SK-N-DZ (cell line): ENCODE measurements at places on chromosomes 7 and 10.

GRCh38 chr10:89241026-89241425 is 10.5 kb downstream of the LIPA start:
- no peak for DNase-seq

DNA sequence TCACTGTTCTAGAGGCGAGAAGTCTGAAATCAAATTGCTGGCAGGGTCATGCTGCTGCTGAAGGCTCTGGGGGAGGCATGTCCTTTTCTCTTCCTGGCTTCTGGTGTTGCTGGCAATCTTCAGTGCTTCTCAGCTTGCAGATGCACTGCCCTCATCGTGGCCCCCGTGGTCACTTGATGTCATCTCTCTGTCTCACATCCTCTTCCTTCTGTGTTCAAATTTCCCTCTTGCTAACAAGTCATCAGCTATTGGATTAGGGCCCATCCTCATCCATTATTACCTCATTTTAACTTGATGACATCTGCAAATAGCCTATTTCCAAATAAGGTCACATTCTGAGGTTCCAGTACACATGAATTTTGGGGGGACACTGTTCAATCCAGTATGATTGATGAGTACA is 36.6 kb upstream of the SRGN start:
- no peak for DNase-seq

- no peak for DNase-seq
Measured at GRCh38 chr7:39910108-39910869, 39.8 kb upstream of the CDK13 start.

- DNase-seq, result no peak
Measured at GRCh38 chr7:31705377-31705776, 18.4 kb downstream of the PPP1R17 start.

DNA sequence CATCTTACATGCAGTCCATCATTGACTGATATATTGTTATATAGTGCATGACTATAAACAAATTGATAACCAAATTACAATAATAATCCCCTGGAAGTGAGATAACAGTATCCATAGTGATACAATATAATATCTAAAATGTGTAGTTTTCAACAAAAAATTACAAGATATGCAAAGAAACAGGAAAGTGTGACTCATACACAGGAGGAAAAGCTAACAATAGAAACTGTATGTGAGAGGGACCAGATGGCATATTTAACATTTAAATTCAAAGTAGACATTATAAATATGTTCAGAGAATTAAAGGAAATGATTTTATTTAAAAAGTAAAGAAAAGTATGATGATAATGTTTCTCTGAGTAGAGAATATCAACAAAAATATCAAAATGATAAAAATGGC is 8.0 kb downstream of the OR9A2 start:
- DNase-seq, result no peak

- DNase-seq, result no peak
Measured at GRCh38 chr7:295155-296154, 5.5 kb downstream of the FOXL3 start.

- DNase-seq, result no peak
Measured at GRCh38 chr7:50564640-50565558, at the start of gene DDC. TSS of gene DDC (minus strand) at chr7:50565405. CDS start at chr7:50544085, 21,320 bp downstream.

GRCh38 chr7:114981323-114981722 is 59.4 kb downstream of the MDFIC start:
- DNase-seq, result no peak

DNA sequence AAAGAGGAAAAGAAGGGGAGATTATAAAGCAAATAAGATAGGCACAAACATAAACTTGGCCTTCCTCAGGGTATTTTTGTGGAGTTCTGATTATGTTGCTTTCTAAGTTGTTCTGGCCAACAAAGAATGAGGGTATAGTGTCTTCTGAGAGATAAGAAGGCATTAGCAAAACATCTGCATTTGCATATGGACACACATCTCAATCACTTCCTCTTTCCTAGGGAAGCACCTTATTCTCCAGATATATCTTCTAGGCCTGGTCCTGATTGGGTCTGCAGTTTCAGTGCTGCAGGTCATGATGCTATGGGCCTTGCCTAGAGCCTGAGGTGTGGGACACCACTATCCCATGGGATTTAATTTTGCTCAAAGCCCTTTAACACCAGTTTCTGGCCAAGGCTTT is 308.8 kb upstream of the PHYHIPL start:
- DNase-seq, result no peak

DNA sequence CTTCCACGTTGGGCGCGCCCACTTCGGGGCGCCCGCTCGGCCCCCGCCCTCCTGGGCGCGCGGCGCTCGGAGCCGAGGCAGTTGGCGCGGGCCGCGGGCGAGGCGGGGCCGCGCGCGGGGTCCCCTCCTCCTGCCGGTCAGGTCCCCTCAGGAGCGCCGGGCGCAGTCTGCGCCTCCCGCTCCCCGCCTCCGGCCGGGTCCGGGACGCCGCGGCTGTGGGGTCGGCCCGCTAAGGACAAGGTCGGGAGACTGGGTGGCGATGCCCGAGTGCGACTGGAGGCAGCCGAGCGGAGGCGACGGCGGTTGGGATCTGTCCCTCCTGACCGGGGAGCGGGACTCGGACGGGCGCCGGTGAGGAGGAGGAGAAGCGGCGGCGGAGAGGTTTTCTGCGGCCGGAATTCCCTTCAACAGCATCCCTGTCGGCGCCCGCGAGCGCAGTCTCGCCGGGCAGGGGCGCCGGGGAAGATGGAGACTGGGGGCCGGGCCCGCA is at the start of gene ATRNL1:
TSS of gene ATRNL1 (plus strand) at position 80 of the 490 bp plus-strand sequence. CDS start at position 466, 386 bp downstream.
- DNase-seq, result peak; percentile 63

GRCh38 chr10:17248964-17249363 is 20.9 kb downstream of the VIM start:
- DNase-seq, result no peak

GRCh38 chr7:155682484-155682883 is 38.0 kb downstream of the RBM33 start:
- DNase-seq, result no peak

GRCh38 chr7:66099232-66099550 is 15.5 kb upstream of the CRCP start:
- DNase-seq, result no peak

DNA sequence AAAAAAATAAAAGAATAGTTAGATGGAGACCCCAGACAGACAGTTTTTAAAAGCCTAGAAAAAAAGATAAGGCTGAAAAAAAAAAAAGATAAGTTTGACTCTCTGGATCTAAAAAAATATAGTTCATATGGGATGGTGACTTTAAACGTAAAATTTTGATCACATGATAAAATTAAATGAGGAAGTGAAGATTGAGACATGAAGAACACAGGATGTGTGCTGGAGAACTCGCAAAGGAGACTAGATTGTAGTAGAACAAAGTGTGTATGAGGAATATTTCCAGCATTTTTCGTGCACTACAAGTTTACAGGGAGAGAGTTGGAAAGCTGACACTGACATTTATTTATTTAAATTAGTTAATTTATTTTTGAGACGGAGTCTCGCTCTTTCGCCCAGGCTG is 286.4 kb downstream of the PRPF18 start:
- DNase-seq, result no peak

DNA sequence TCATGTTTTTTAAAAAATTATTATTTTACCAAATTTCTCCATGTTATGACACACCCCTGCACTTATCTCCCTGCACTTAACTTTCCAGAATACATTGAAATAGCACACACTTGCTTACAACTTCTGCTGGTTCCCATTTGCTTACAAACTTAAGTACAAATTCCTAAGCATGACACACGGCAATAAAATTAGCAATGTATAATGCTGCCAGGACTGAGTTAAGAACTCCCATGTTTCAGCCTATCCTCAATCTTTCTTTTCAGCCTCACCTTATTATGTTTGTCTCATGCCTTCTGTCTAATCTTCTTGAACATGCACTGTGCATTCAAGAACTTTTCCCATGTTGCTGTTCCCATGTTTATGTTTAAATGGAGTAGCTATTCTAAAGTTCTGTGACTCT is 40.8 kb downstream of the PRPS1L1 start:
- no peak for DNase-seq

- DNase-seq, result peak; percentile 12
Measured at GRCh38 chr10:72126184-72126871, 38.0 kb upstream of the SPOCK2 start.

GRCh38 chr7:16913643-16914042 is 31.9 kb upstream of the AGR3 start:
- no peak for DNase-seq

GRCh38 chr10:88986549-88987242 is 3.9 kb upstream of the FAS start:
- DNase-seq, result no peak

GRCh38 chr10:34584164-34584563 is 230.9 kb downstream of the PARD3 start:
- DNase-seq, result no peak

GRCh38 chr10:122657255-122657654 is 42.4 kb downstream of the C10orf120 start:
- DNase-seq, result no peak

DNA sequence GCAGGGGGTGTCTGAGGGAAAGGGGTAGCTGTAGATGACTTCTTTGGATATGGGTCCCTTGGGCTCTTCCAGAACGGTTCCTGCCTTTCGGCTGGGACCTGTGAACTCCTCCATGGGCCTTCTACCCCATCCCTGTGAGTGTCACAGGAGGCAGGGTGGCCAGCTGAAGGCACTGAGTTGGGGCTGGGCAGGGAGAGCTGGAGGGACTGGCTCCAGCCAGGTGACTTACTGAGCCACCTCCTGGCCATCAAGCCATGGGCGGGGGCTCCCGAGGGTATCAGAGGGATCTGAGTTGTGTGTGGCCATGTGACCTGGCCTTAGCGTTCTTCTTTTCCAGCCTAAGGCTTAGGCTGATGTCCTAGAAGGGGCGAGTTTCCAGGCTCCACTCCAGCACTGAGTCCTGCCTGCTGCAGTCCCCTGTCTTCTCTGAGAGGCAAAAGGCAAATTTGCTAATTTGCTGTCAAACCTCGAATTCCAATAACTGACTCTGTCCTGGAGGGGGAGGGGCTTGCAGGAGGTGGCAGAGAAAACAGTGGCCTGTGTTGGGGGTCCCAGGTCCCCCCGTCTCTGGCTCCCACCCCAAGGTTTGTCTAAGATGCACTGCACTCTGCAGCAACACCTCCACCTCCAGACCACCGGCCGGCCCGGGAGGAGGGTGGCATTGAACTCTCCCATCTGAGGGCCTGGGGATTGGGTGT is 27.2 kb downstream of the ADCYAP1R1 start:
- DNase-seq, result no peak

GRCh38 chr7:80772347-80772993 is 134.0 kb downstream of the CD36 start:
- DNase-seq, result no peak

GRCh38 chr10:110129490-110129889 is 77.9 kb upstream of the MXI1 start:
- DNase-seq, result no peak

- peak; percentile 73 for DNase-seq
Measured at GRCh38 chr7:142478479-142479220, 220.8 kb upstream of the PRSS58 start.

- DNase-seq, result no peak
Measured at GRCh38 chr7:463362-463781, 56.3 kb downstream of the PDGFA start.

DNA sequence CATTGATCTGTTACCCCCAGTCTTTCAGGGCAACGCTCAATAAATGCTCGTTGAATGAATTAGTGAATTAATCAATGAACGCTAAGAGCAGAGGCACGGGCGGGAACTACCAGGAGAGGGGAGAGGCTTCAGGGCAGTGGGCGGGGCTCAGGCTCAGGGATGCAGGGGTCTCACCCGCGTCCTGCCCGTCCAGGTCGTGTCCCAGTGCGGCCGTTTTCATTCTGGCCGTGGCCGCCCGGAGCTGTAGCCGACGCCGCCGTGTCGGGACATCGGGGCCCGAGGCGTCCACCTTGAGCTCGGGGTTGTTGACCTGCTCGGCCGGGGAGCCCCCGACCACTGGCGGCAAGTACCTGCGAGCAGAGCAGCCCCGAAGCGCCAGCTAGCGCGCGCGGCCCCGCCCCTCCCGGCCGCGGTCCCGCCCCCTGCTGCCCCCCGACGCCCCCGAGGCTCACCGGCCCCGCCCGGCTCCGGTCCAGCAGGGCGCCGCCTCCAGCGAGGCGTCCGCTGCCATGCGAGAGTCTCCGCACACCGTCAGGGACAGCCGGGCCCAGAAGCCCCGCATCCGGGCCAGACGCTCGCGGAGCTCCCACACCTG is 2.8 kb upstream of the GAL3ST4 start:
- no peak for DNase-seq

- DNase-seq, result no peak
Measured at GRCh38 chr10:114073395-114074186, 29.9 kb downstream of the ADRB1 start.

GRCh38 chr10:93113042-93113441 is 39.3 kb downstream of the CYP26A1 start:
- DNase-seq, result no peak

GRCh38 chr7:147756300-147756699 is 834.3 kb upstream of the C7orf33 start:
- DNase-seq, result no peak

GRCh38 chr10:7195118-7195517 is 215.7 kb downstream of the SFMBT2 start:
- DNase-seq, result no peak

DNA sequence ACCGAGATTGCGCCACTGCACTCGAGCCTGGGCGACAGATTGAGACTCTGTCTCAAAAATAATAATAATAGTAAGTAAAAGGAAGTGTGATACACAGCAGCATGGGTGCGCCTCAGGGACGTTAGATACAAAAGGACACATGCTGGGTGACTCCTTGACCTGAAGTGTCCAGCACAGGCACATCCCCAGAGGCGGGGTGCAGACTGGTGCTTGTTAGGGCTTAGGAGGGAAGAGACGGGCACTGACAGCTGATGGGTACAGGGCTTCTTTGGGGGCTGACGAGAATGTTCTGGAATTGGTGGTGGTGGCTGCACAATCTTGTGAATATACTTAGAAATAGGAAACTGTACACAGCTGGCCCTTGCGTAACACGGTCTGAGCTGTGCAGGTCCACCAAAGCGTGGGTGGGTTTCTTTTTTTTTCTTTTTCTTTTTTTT is 61.8 kb upstream of the DNAJB6 start:
- no peak for DNase-seq

- no peak for DNase-seq
Measured at GRCh38 chr7:35805876-35806275, 5.0 kb downstream of the SEPTIN7 start.

DNA sequence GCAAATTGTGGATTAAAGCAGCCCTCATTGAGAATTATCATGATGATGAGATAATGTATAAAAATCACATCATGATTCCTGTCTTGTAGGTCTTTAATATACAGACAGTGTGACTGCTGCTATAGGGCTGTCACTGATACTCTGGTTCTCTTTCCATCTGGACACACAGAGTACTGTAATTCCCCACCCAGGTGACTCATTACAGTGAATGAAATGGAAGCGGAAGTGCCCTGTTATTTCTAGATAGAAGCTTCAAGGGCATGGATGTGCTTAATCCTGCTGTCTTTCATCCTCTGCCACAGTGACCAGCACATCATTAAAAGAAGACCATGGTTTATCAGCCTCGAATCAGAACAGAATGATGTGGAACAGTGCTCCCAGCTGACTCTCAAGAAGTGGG is 1234.0 kb downstream of the SORCS3 start:
- no peak for DNase-seq
